ENCODE measurements at places on chromosomes 12 and 14.

DNA sequence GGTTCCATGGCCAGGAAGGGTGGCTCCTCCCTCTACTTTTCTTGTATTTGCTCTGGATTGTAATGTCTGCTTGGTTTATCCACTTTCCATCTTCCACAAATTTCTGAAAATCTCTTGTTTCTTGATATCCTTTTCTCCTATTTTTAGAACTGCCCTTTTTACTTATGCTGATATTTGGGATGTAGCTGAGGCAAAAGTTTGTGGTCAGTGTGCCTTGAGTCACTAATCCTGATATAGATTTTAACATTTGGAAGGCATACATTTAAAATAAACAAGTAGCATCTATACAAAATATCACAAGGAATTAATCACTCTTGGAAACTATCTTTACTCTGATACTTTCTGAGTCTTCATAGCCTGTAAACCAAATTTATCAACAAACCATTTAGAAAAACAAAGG is 11.0 kb downstream of the GRIP1 start:
- DNase-seq: no peak

DNA sequence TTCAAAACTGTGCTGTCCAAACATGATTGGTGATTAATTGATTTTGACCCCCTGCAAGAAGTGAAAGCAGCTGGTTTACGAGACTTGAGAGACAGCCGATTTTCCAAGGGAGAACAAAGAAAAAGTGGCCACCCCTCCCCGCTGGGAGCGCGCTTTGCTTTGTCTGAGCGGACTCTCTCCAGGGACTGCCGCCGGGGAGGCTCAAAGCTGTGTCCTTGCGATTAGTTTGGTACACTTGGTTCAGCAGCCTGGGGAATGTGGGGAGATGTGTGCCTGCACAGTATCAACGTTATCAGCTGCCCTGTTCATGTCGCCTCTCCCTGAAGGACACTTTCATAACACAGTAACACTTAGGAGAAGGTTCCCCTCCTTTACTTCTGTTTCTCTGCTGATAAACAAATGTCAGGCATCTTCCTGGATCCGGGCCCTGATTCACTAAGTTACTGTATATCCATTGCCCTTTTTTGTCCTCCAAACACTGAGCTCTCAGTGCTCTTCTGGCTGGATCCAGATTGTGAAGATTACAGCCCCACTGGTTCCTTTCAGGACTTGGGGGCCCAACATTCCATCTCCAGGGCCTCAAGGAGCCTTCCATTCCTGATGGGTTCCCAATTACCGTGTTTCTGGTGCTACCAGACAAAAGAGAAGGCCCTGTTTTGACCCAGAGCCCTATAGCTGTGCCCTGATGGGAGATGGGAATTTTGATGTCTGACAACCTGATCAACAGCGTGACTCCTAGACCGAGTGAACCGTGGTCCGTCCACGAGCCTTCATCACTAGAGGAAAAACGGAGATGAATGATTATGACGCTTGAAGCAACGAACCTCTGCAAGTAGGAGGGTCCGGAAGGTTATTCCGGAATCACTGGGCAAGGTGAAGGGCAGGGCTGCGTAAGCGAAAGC is 31.7 kb upstream of the TUBA1C start:
- peak; percentile 59 for DNase-seq

DNA sequence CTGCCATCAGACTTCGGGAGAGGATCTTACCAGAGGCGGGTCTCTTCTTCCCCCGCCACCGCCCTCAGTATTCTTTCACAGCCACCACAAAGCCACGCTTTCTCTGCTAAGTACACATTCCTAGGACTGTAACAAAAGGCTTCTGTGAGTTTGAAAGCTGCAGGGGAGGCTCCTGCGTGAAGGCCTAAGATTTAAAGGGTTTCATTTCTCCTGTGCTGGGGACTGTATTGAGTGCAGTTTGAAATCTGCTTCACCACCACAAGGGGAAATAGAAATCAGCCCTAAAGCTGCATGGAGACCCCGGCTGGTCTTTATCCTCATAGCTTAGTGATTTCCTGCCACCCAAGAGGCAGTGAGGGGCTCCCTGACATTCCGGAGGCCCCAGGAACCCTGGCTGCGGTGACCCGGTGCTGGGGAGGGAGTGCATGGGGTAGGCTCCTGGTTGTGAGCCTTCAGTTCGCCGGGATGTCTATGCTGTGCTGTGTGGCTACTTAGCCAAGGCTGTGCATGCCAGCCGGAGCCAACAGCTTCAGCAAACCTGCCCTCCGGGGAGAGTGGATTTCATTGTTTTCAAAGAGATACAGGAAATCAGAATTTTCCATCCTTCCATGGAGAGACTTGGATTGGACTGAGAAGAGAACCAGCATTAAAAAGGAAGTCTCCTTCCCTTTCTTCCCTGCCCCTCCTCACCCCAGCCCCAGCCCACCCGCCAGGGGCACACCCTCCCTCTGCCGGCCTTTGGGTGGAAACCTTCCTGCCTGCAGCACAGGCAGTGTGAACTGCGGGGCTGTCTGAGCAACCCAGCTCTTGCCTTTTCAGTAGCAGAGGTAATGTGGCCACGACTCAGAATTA is 163.3 kb downstream of the ETV6 start:
- peak; percentile 66 for DNase-seq

DNA sequence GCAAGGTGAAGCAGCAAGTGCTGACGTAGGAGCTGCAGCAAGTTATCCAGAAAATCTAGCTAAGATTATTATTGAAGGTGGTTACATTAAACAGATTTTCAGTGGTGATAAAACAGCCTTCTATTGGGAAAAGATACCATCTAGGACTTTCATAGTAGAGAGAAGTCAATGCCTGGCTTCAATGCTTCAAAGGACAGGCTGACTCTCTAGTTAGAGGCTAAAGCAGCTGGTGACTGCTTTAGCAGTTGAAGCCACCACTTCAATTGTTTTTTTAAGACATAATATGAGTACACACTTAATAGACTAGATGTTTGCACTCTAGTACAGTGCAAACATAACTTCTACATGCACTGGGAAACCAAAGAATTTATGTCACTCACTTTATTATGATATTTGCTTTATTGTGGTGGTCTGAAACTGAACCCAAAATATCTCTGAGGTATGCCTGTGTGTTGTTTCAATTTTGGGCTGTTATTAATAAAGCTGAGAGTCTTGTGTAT is 1026.9 kb upstream of the FOXG1 start:
- DNase-seq: no peak

DNA sequence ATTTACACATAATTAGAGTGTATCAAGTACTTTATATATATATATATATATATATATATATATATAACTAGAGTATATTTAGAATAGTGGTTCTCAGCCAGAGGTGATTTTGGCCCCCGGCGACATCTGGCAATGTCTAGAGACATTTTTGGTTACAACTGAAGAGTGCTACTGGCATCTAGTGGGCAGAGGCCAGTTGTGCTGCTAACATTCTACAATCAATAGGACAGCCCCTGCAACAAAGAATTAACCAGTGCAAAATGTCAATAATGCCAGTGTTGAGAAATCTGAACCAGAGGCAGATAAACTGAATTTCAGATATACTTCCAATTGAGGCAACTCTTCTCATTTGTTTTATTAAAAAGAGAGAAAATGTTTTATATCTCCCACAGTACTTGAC is 8.9 kb downstream of the GTF2A1 start:
- peak; percentile 28 for DNase-seq

- no peak for DNase-seq
Measured at GRCh38 chr12:49339464-49339861, 2.5 kb upstream of the C1QL4 start.

GRCh38 chr14:23566778-23567185 is 809 bp downstream of the AP1G2 start:
- DNase-seq: no peak

DNA sequence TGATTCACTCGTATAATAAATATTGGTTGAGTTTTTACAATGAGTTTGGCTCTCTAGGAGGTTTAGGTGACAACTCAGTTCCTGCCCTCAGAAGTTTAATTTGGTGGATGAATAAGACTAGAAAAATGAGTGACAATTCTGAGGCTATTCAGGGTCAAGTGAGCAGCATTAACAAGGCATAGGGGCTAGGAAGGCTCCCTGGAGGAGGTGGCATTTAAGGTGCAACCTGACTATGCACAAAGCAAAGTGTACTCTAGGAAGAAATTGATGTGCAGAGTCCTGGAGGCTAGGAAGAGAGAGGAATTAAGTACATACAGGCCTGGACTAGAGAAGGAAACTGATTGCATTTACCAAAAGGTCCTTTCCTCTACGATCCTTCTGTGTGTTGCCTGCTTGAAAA is 440.3 kb downstream of the MED13L start:
- DNase-seq: no peak

- DNase-seq: no peak
Measured at GRCh38 chr14:91078095-91078737, 17.8 kb upstream of the RPS6KA5 start.

DNA sequence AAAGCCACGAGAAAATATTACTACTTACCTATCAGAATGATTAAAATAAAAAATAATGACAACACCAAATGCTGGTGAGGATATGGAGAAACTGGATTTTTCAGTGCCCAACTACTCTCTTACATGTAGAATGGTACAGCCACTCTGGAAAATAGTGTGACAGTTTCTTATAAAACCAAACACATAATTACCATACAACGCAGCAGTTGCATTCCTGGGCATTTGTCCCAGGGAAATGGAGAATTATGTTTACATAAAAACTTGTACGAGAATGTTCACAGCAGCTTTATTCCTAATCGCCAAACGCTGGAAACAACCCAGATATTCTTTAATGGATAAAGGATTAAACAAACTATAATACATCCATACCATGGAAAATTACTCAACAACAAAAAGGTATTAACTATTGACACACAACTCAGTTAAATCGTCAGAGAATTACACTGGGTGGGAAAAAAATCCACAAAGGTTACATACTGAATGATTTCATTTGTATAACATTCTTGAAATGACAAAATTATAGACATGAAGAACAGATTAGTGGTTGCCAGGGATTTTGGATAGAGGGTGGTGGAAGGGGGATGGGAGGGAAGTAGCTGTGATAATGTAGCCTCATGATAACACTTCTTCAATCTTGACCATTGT is 35.4 kb downstream of the TAOK3 start:
- no peak for DNase-seq

GRCh38 chr12:24725616-24726015 is 223.3 kb downstream of the BCAT1 start:
- no peak for DNase-seq

- no peak for DNase-seq
Measured at GRCh38 chr14:101291390-101291789, 269.9 kb upstream of the DIO3 start.

DNA sequence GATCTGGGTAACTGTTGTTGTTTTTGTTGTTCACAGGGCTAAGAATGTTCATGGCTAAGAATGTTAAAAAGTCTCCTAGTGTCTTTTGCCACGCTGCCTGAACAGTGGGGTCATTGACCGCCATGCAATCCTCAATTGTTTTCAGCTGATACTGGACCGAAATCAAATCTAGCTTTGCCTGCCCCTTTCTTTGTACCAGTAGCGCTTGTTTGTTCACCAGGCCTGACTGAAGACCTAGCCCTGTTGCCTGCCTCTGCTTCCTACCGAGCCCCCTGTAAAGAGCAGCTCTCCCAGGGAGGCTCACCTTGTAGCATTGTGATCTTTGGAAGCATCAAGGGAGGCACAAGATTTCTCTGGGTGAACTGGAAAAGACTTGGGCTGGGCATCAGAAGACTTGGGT is 6.7 kb downstream of the PSEN1 start:
- DNase-seq: no peak

- DNase-seq: no peak
Measured at GRCh38 chr12:93323625-93324329, 53.9 kb upstream of the NUDT4 start.

DNA sequence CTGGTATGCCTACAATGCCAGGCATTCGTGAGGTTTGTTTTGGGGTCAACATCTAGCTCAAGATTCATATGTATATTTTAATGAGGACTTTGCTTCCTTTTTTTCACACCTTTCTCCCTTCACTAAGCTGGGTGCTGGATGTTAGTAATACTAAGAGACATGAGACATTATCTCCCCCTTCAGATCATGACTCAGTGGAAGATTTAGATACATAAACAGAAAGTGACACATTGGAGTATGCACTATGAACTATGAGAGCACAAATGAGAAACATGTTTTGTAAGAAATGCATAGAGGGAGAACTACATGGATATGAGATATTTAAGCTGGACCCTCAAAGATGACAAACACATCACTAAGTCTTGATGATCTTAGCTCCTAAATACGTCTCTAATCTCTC is 286.3 kb downstream of the RPAP3 start:
- no peak for DNase-seq

DNA sequence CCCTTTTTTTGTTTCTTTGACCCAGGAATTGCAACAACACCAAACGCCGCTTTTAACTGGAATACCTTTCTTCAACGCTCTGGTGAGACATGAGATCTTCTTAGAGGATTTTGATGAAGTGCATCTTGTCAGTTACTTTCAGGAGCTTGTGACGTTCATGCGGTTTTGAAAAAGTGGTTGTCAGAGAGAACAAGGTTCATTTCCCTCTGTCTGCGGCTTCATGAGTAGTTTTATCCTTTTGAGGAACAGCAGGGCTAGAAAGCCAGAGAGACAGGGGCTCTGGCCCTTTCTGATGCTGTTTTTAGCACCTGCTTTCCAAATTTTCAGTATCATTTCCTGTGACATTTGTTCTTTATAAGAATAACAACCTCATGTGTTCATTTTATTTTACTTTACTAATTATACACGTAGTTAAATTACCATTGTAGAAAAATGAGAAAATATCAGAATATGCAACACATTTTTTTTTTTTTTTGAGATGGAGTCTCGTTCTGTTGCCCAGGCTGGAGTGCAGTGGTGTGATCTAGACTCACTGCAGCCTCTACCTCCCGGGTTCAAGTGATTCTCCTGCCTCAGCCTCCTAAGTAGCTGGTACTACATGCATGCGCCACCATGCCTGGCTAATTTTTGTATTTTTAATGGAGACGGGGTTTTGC is 61.8 kb downstream of the GLT1D1 start:
- no peak for DNase-seq

DNA sequence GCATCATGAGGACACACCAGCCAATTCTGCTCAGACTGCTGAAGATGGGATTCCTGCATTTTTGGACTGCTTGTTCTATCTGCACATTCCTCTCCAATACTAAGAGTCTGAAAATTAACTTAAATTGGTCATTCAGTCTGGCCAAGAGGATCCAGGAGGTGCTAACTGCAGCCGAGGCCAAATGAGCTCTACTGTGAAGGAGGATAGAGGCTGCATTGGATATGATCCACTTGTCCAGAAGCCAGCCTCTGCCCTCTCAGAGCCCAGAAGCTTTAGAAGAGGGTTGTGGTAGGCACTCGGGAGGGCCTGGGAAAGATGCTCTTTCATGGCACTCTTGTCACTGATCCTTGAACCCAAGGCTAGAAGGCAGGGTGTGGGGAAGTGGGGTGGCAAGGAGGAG is 37.1 kb upstream of the PLEK2 start:
- no peak for DNase-seq

- DNase-seq: peak; percentile 88
Measured at GRCh38 chr12:3137268-3137781, 60.1 kb downstream of the TSPAN9 start.

GRCh38 chr12:50058743-50059312 is 1.4 kb downstream of the ASIC1 start:
- DNase-seq: no peak

DNA sequence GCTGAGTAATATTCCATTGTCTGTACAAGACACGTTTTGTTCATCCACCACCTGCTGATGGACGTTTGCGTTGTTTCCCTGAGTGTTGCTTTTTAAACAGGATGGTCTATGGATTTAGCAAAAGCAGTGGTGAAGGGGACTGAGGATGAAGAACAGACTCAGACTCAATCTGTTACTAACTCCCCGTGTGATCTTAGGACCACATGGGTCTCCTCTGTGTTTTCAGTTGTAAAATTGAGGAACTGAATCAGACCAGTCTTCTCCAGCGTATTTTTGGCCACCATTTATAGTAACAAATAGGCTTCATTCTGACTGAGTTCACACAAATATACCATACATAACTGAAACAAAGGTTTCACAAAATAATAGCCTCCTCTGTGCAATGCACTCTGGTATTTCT is 85.6 kb downstream of the FOXN3 start:
- DNase-seq: no peak
